Stimulated activated naive B cell treated with anti-CD40 and anti-IgM and Interleukin-4, amounts not matched to agents 10 μg/mL and 1 μg/mL and 100 μg/mL, for 72 hours (primary cell): ENCODE measurements at places on chromosomes 7 and 10.

DNA sequence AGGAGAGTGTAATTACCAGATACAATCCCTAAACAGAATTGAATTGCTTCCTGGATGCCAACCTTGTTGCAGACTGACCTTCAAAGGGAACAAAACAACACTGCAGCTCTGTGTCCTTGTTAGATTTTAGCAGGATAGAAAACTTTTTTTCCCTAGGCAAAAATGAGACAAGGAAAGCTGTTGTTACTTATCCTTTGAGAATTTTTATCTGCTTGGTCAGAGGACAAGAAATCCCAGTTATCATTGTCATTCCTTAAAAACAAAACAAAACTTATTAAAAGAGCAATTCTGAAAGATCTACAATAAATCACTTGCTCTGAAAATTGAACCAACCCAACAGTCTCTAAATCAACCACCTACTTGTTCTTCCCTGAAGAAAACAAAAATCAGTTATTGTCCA, 652.6 kb downstream of the REEP3 start:
- no peak for DNase-seq

DNA sequence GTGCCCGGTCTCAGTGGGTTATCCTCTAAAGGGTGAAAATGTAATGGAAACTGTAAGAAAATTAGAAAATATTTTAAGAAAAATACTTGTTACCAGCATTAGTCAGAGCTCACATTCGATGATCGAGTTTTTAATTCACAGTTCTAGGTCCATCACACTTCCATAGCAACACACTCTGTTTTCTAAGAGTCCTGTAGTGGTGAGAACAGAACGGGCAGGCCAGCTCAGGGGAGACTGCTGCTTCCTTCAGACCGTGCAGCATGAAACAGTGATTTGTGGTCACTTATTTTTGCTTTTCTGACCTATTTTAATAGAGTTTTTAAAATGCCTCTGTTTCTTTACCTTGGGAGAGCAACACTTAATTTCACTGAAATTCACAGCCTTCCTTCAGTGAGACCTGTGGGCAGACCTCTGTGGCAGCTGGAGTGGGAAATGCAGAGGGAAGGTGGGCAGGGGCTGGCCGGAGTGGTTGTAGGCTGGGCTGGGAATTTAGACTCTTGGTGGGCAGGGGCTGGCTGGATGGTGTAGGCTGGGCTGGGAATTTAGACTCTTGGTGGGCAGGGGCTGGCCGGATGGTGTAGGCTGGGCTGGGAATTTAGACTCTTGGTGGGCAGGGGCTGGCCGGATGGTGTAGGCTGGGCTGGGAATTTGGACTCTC, 1.5 kb downstream of the SUN1 start:
- no peak for DNase-seq

DNA sequence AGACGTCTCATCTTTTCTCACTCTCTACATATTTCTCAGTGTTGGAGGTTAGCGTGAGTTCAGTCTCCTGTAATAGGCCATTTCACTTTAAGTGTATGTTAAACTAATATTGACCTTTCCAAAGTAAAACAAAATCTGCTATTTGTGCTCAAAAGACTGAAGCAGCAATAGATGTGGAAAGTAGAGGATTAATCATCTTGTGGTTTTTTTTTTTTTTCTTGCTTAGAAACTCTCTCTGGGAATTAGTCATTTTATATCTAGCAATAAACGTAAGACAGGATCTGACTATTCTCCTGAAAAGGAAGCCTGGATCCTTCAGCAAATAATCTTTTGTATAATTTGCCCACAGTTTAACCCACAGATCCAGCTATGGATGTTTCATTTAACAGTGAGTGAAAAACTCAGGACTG, 81.7 kb downstream of the NRP1 start:
- no peak for DNase-seq

- DNase-seq, result no peak
Measured at GRCh38 chr7:85480666-85481065, 293.8 kb upstream of the SEMA3D start.

- DNase-seq, result no peak
Measured at GRCh38 chr10:132723330-132723970, 62.5 kb downstream of the NKX6-2 start.

GRCh38 chr7:92732316-92733036, 103.9 kb downstream of the CDK6 start:
- DNase-seq, result no peak

DNA sequence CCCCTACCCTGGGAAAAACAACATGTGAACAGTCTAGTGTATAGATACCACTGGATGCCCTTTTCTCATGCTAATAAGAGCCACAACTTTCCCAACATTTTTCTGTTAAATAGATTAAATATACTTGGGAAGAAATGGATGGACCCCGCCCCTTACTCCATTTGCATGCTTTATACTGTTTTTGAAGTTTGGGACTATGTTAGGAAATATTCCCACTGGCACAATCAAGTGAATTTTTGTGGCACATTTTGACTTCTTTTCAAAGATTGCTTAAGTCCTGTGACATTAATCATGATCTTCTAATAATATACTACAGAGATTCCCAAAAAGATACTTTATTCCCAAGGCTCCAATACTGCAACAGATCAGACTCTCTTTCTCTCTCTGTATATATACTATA, 216.6 kb downstream of the TWIST1 start:
- DNase-seq, result no peak

- DNase-seq, result no peak
Measured at GRCh38 chr10:43038783-43039623, 37.9 kb upstream of the RET start.
